ENCODE measurements at places on chromosomes 4 and X. TPM values are rescaled to one million over a fixed set of nuclear protein-coding genes. Genes with fewer than 3 reads are reported as not detected.

Gene PNMA6E
- not detected for total RNA-seq

Gene SLC4A4
- total RNA-seq: under 0.01 TPM

Gene TLR2
- 101 TPM for total RNA-seq

Gene FMR1NB
- not detected for total RNA-seq

Gene PDGFC
- 39.2 TPM for total RNA-seq

Gene ASMT
- total RNA-seq: not detected

Gene HMX1
- total RNA-seq: not detected

Gene CFAP299
- total RNA-seq: not detected

Gene PNMA3
- total RNA-seq: not detected

Gene PKD2
- total RNA-seq: 17.4 TPM

Gene BANK1
- total RNA-seq: 0.72 TPM

Gene PNMA5
- total RNA-seq: not detected

Gene WDR44
- total RNA-seq: 10.4 TPM

Gene VEGFD
- not detected for total RNA-seq

Gene NR0B1
- not detected for total RNA-seq

Gene LRCH2
- not detected for total RNA-seq

Gene EPHA5
- total RNA-seq: under 0.01 TPM

Gene ELF4
- 17.8 TPM for total RNA-seq

Gene WDR17
- 0.48 TPM for total RNA-seq

Gene ALAS2
- total RNA-seq: not detected

Gene FHDC1
- 2.3 TPM for total RNA-seq

Gene TRIM61
- under 0.01 TPM for total RNA-seq

Gene FAM241A
- 1.9 TPM for total RNA-seq

Gene CYLC1
- total RNA-seq: not detected

Gene PRKX
- total RNA-seq: 45.8 TPM

Gene VBP1
- 58.8 TPM for total RNA-seq

Gene ETDA
- not detected for total RNA-seq

Gene PPEF2
- total RNA-seq: not detected

Gene DDX53
- total RNA-seq: not detected

Gene APBB2
- 40.7 TPM for total RNA-seq

Gene RTL5
- 0.21 TPM for total RNA-seq

Gene SUPT20HL1
- not detected for total RNA-seq
